ENCODE measurements at places on chromosomes 16 and 17.

DNA sequence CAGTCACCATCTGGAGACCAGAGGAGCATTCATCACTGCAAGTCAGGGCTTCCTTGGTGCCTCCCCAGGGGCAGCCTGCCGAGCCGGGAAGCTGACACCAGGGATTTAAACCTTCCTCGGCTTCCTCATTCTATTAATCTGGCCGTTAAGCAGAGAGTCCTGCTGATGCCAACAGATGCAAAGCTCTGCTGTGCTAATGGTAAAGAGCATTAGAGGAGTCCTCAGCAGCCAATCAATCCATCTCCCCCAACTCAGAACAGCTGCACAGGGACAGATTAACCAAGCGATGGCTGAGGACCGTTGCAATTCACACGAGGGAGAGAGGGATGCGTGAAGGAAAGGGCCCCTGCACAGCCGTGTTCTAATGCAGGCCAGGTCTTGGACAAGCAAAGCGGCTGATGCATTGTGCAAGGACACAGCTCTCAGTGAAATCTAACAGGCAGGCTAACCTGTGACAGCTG, 116.6 kb downstream of the XYLT1 start:
- DNase-seq, result no peak

- no peak for DNase-seq
These were observed 7.2 kb downstream of the NUBP1 start for GRCh38 chr16:10750793-10751192.

GRCh38 chr17:46003907-46004748, 5.1 kb downstream of the STH start:
- no peak for DNase-seq

- DNase-seq, result no peak
These were observed 86.9 kb upstream of the ZNF469 start for GRCh38 chr16:88295671-88296436.

- no peak for DNase-seq
These were observed 11.2 kb upstream of the CLEC19A start for GRCh38 chr16:19274165-19274797.

DNA sequence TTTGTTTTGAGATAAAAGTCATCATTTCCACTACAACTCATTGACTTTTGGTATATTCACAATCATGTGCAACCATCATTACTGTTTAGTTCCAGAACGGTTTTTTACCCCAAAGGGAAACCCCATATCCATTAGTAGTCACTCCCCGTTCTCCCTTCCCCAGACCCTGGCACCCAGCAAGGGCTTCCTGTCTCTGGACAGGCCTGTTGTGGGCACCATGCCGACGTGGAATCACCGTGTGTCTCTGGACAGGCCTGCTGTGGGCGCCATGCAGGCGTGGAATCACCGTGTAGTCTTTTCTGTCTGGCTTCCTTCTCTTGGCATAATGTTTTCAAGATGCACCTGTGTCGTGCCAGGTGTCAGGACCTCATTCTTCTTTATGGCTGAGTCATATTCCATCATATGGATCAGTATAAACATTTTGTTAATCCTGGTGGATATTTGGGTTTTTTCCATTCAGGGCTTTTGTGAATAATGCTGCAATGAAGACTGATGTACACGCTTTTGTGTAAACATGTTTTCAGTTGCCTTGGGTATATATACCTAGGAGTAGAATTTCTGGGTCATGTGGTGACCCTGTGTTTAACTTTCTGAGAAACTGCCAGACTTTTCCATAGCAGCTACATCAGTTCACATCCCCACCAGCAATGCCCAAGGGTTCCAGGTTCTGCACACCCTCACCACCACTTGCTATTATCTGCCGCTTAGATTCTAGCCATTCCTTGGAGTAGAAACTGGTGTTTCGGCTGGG, 19.1 kb downstream of the ENDOV start:
- DNase-seq, result no peak

GRCh38 chr17:64653325-64653984, 8.7 kb downstream of the SMURF2 start:
- no peak for DNase-seq

- no peak for DNase-seq
These were observed 16.6 kb downstream of the RMI2 start for GRCh38 chr16:11361701-11362451.

- no peak for DNase-seq
These were observed 59.8 kb downstream of the BMERB1 start for GRCh38 chr16:15494236-15494635.

DNA sequence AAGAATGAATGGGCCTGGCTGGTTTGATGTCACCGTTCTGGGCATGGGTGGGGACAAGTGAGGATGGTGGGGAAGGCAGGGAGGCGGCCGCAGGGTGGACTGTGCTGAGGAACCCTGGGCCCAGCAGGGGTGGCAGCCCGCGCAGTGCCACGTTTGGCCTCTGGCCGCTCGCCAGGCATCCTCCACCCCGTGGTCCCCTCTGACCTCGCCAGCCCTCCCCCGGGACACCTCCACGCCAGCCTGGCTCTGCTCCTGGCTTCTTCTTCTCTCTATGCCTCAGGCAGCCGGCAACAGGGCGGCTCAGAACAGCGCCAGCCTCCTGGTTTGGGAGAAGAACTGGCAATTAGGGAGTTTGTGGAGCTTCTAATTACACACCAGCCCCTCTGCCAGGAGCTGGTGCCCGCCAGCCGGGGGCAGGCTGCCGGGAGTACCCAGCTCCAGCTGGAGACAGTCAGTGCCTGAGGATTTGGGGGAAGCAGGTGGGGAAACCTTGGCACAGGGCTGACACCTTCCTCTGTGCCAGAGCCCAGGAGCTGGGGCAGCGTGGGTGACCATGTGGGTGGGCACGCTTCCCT, 6.5 kb upstream of the SERPINF1 start:
- DNase-seq, result no peak

GRCh38 chr17:10177913-10178505, 20.4 kb downstream of the GAS7 start:
- DNase-seq, result no peak

DNA sequence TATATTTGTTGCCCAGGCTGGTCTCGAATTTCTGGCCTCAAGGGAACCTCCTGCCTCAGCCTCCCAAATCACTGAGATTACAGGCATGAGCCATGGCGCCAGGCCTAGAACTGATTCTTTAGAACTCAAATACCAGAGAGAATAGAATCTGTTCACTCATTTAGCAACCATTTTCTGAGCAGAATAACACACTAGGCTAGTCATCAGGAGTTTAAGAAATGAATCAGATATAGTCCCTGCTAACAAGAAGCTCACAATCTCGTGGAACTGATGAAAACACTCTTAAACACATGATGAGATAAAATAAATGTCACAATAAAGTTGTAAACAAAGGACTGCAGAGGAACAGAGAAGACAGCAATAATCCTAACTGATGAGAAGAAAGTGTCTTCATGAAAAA, 55.8 kb upstream of the ADCY9 start:
- no peak for DNase-seq

GRCh38 chr16:2983706-2984136, 3.5 kb upstream of the PKMYT1 start:
- DNase-seq, result no peak

- DNase-seq, result no peak
These were observed 60.8 kb downstream of the WDR45B start for GRCh38 chr17:82587234-82588086.

DNA sequence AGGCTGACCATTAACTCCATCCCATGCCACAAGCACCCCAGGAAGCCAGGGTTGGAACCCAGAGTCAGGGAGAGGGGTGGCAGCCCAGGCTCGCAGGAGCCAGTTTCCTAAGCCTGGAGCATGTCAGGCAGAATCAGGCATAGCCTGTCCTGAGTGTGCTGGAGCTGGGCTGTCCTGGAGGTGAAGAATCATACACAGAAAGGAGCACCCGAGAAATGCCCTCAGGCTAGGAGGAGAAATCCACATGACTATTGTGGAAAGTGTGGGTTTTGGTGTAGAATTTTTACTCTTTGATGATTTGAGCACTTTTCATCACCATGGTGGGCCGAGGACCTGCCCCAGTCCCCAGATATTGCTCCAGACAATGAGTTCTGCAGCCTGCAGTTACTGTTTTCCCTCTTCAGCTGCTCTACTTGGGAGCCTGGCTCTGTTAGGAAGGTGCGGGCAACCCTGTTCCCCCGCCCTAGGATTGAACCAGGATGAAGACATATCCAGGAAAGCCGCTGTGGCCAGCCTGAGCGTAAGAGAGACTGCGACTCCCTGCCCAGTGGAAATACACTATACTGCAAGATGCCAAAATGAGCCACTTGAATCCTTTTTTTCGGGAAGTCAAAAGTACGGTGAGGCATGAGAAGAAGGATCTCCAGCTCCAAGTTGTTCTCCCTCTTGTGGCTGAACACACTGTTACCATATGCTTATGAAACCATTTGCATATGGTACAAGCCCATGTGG, 29.0 kb upstream of the HEATR6 start:
- no peak for DNase-seq

DNA sequence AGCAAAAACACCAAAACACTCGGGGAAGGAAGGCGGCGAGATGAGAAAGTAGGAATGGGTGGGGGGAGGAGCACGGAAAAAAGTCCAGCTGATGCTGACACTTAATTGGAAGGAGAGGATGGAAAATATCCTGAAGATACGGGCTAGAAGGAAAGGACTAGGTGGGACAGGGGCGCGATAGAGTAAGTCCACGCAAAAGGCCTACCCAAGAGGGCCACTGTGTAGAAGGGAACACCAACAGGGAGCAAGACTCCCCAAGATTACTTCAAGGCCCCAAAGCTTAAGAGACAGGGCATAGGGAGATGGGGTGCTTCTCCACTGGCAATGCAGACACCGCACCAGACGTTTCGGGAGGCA, 736 bp downstream of the APPBP2 start:
- DNase-seq, result no peak

GRCh38 chr17:70060415-70060814, 14.6 kb upstream of the KCNJ16 start:
- no peak for DNase-seq

DNA sequence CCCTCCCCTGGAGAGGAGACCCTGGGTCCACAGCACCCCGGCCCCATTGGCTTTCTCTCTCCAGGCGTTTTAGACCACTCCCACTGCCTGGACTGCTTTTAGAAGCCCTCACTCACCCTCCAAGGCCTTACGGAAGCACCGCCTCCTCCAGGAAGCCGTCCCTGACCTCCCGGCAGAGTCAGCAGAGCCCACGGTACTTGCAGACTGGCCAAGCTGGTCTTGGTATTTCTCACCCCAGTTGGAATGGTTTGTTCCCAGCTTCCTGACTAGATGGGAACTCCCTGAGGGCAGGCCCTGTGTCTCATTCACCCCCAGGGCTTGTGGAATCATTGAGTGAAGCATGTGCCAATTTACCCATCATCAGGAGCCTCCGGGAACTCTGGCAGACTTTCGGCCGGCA, 9.2 kb downstream of the SCGB1C2 start:
- DNase-seq, result no peak

DNA sequence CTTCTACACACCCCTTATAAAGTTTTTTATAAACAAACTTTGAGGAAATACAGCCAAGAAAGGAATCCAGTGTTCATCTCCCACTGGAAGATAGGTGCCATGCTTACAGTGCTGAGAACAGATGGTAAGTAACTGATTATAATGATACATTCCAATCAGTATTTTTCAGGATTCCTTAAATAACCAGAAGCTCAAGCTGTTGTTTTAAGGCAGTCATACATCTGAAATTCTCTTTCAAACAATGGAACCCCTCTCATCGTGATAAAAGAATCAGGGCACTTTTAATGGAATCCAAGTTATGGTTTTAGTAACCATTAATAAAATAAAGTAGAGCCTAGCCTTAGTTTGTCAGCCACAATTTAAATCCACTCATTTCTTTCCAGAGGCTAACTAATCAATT, 56.1 kb upstream of the STAC2 start:
- no peak for DNase-seq

DNA sequence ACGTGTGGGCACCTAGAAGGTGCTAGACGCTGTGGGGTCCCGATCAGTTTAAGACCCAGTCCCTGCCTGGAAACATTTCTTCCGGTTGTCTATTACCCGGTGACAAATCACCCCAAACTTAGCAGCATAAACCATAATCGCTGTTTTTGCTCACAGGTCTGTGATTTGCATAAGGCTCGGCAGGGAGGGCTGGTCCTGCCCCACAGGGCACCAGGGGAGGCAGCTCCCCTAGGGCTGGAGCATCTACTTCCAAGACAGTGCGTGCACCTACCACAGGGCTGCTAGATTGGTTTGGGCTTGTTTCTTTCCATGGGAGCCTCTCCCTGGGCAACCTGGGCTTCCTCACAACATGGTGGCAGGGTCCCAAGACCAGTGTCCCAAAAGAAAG, 214.5 kb upstream of the CIBAR2 start:
- no peak for DNase-seq

- DNase-seq, result no peak
These were observed 7.1 kb downstream of the NXPH3 start for GRCh38 chr17:49582789-49583188.

DNA sequence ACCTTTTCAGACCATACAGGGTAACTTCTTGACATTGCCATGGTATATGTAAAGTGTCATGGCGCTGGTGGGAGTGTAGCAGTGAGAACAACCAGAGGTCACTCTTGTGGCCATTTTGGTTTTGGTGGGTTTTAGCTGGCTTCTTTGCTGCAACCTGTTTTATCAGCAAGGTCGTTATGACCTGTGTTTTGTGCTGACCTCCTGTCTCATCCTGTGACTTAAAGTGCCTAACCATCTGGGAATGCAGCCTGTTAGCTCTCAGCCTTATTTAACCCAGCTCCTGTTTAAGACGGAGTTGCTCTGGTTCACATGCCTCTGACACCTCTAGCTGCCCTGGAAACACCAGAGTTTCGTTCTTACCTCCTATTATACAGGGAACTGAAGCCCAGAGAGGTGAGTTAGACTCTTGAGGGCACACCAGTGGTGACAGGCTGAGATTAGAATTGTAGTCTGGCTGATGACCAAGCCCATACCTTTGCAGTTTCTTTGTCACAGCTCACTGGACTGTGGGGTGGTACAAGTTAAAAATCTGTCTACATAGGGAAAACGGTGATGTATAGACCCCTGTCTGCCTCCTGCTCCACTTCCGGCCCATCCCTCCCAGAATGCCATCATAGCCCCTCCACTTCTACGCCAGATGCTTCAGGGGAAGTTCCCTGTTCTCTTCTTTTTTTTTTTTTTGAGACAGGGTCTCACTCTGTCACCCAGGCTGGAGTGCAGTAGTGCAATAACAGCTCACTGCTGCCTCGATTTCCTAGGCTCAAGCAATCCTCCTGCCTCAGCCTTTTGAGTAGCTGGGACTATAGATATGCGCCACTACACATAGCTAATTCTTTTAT, 21.0 kb downstream of the KSR1 start:
- DNase-seq, result no peak

DNA sequence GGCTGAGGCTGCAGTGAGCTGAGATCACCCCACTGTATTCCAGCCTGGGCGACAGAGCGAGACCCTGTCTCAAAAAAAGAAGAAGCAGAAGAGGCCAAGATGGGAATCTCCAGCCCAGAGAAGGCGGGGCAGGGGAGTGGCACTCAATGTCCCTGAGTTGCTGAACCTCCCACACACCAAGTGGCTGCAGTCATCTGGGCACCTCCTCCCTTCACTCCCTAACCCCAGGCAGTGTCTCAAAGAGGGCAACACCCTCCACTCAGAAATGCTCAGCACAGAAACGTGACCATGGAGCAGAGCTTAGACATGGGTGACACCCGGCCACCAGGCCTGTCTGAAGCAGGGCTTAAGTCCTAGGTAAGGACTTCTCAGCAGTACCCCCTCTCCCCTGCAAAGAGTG, 36.3 kb upstream of the BCAR1 start:
- DNase-seq, result no peak
